Activated T-helper 9 cell treated with anti-CD3 and anti-CD28 coated beads, Interleukin-2, amount 50 U/mL, for 16 hours (primary cell): ENCODE measurements at places on chromosomes 16 and 17.

- DNase-seq = no peak
These were observed 31.7 kb upstream of the BRD7 start for GRCh38 chr16:50400312-50400966.

DNA sequence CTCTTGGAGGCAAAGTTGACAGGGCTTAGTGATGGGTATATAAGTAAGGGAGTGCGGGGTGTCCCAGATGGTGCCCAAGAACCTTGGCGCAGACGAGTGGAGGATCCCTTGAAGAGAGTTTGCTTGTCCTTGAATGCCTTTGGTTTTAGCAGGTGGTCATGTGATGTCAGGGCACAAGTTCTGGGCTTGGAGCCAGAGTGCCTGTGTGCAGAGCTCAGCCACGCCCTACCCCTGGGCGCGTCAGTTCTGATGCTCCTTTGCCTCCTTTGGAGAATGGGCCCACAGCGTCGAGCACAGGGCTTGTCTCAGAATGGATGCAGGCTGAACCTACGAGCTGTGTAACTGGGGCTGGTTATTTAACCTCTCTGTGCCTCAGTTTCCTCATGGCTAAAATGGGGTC is 412.2 kb upstream of the EEF2KMT start:
- no peak for DNase-seq

- no peak for DNase-seq
These were observed 2.8 kb downstream of the EMP2 start for GRCh38 chr16:10577305-10578202.

DNA sequence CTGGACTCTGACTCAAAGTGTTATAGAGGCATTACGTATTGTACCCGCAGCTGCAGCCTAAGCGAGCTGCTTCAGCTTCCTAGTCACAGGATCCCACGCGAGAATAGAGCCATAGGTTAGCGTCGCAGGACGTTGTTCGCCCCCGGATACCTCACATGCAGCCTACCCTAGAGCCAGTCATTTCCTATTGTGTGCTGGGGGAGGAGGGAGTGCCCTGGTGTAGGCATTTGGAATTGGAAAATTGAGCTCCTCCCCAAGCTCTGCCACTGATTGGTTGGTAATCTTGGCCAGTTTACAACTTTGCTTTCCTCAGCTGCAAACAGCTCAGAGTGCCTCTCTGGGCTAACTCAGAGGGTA is 530 bp downstream of the NAA60 start:
- no peak for DNase-seq

DNA sequence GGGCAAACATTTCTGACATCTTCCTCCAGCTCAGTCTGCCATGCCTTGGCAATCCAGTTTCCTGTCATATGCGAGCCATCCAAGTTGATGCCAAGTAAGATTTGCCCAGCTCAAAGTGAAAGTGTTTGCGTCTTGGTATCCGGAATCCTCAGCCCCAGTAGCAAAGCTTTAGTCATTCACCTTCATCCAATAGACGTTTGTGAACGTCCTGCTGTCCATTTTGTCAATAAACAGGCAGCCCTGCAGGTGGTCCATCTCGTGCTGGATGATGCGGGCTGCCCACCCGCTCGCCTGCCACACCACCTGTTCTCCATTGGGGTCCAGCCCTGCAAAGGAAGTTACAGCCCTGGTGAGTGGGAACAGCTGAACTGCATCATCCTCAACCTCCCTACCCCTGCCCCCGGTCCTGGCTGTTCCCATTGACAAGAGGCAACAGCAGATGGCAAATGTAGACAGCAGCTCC is 1.5 kb downstream of the PDF start:
- no peak for DNase-seq

GRCh38 chr17:18368946-18369345 is 5.6 kb upstream of the SHMT1 start:
- no peak for DNase-seq

- DNase-seq = no peak
These were observed 791.3 kb upstream of the SOX9 start for GRCh38 chr17:71329310-71330098.

GRCh38 chr16:89193576-89194293 is 6.6 kb downstream of the SLC22A31 start:
- DNase-seq = no peak

DNA sequence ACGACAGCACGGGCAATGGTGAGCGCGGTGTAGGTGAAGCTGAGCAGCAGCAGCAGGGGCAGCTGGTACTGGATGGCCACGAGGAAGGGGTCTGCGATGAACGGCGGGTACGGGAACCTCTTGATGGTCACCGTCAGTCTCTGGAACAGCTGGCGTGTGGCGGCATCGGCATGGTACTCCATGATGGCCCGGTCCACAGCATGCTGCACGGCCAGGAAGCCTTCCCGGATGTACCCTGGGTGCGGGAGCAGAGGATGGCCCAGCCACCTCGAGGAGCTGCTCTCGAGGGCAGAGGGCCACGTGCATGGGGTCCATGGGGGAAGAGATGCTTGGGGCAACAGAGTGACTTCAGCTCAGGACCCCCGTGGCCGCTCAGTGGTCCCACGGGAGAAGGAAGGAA is 20.9 kb downstream of the ABCA3 start:
- DNase-seq = no peak

- DNase-seq = no peak
These were observed 267.5 kb downstream of the SEC14L1 start for GRCh38 chr17:77408284-77408683.

- no peak for DNase-seq
These were observed 108.9 kb upstream of the IRX5 start for GRCh38 chr16:54821731-54822130.

DNA sequence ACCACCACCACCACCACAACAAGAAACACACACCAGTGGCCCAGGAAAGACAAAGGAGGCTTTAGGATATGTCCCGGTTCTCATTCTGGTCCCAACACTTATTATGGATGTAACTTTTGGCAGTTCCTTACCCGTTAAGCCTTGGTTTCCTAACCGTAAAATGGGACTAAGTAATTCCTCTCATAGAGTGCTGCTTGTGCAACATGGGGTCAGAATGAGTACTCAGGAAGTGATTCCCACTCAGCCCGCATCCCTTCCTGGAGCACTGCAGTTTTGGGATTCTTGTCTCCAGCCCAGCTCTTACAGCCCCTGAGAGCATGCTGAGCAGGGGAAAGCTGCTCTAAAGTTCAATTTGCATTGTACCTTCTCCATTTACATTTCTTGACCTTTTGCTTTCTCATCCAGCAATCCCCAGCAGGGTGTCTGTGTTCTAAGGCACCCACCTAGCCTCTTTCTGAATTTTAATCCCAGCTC is 262.6 kb downstream of the PRKCA start:
- DNase-seq = no peak

GRCh38 chr17:19312406-19312805 is 50.1 kb downstream of the B9D1 start:
- DNase-seq = no peak

DNA sequence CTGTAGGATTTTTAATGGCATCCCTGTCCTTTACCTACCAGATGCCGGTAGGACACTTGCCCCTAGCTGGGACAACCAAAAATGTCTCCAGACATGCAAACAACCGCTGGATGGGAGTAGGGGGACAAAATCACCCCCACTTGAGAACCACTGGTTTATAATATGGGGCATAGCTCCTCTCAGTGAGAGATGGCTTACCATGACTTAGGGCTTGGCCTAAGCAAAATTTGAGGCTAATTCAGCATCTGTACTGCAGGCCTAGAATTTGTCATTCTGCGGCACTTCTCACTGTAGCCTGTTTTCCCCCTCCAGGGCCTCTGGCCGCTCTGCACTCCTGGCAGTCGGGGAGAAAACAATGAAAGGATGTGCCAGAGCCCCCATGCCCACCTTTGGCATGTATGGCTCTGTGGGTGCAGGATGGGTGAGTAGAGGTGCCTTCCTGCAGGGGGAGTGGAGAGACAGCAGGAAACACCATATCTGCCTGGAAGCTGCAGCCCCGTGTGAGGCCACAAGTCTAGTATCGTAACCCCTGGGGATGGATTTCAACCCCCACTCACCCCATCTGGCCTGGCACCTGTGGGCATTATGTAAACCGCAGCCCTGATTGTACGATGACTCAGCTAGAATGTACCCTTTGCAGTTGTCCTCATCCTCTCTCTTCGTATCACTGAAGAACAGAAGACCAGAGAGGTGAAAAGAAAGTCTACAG is 268.1 kb downstream of the SOX9 start:
- DNase-seq = no peak

GRCh38 chr17:54967621-54968261 is 713 bp downstream of the COX11 start:
- peak; percentile 32 for DNase-seq

- DNase-seq = no peak
These were observed 26.3 kb downstream of the SEC14L5 start for GRCh38 chr16:4984174-4984990.

DNA sequence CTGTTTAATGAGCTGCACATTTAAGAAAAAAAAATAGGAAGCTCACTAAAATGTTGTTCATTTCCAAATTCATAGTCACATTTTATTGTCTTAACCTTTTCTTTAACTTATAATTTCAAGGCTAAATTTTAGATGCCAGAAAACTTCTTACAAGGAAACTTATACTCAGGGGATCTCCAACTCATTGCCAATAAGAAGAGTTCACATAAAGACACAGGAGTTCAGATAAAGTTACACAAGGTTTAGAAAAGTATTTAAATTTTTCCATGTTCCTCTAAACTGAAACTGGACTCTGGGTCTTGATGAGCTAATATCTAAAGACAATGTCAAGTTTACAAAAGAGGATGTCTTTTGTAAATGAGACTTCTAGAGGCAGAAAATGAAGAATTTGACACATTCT is 190.7 kb upstream of the KCNJ16 start:
- no peak for DNase-seq

DNA sequence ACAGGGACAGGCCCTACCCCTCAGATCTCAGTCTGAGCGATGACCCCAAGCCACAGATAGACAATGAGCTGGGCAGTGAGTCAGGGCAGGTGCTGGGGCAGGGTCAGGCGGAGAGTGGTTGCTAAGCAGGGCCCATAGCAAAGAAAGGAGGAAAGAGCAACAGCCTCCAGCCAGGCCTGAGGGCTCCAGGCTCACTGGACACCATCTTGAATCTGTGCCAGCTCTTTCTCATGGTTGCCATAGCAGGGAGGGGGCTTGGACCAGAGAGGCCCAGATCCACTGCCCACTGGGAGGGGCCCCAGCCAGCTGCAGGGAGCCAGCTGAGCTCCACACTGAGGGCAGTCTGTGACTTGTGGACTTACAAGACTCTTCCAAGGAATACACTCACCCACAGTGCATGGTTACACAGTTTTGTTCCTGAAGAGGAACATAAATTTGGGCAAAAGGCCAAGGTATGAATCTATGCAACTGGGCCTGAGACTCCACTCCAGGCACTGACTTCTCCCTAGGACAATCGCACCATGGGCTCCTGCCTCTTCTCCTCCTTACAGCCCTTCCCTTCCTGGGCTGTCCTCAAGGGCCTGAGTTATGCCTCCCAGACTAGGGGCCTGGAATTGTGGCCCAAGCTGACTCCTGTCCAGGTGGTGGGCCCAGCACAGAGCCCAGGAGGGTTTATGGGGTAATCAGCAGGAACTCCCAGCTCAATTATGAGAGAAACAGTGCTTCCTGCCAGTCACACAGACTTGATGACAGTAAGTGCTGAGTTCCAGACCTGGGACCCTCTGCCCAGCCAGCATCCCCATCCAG is 59.9 kb downstream of the BEAN1 start:
- no peak for DNase-seq

GRCh38 chr16:4372001-4372577 is 441 bp downstream of the VASN start:
- DNase-seq = no peak

- DNase-seq = peak; percentile 50
These were observed 775 bp upstream of the PAGR1 start for GRCh38 chr16:29815032-29815721.

- no peak for DNase-seq
These were observed 69.9 kb upstream of the MSI2 start for GRCh38 chr17:57186226-57187019.

GRCh38 chr16:67151431-67152097 is 766 bp upstream of the B3GNT9 start:
- no peak for DNase-seq

DNA sequence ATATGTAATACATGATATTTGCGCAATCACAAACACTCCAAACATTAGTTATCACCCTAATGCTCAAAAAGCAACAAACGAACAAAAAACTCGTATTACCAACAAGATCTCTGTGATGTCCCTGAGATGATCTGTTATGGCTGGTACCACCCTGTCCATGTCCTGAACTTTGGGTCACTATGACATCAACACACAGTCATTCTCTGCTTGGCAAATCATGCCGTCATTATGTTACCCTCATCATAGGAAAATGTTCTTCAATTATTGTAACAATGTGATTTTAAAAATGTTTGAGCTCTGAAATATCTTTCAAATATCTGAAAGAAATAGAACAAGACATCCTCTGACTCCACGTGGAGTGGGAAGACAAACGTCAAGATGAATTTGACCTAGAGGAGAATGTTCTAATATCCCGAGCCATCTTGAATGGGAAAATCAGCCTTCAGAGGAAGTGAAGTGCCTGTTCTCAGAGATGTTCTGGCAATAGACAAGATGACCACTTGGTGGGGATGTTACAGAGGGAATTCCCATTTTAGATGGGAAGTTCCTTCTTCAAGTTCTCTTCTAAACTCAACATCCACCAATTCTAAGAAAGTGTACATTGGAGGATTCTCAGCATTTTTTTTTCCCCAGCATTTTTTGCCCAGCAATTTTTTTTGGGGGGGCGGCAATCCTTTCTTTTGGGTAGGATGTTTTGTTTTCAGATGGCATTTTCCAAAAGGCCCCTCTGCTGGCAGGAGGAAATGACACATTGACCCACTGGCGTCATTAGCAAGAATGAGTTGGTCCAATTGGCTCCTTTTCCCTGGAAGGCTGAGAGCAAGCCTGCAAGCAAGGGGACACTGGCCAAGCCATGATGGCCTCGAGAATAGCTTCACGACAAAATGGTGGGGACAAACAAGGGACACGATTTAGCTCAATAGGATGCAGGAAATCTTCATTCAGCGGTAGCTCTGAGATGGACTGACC is 3.7 kb upstream of the HSD17B2 start:
- no peak for DNase-seq

- DNase-seq = no peak
These were observed 9.0 kb downstream of the IRX5 start for GRCh38 chr16:54939510-54940278.

DNA sequence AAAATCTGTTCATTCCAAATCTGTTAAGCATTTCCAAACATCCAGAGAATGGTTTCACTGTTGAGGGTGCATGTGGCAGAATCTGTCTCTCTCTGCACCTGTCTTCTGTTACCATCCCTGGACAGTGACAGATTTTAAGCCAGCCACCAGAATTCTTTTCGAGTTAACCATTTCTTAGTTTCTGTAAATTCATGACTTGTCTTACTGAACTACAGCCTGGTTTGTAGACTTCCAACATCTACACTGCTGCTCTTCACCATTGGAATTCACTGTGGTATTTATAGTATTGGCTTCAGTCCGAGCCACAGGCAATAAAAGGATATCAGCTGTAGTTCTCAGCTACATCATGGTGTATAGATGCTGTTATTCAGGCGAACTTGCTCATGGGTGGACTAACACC is 47.6 kb downstream of the GOSR1 start:
- DNase-seq = no peak

DNA sequence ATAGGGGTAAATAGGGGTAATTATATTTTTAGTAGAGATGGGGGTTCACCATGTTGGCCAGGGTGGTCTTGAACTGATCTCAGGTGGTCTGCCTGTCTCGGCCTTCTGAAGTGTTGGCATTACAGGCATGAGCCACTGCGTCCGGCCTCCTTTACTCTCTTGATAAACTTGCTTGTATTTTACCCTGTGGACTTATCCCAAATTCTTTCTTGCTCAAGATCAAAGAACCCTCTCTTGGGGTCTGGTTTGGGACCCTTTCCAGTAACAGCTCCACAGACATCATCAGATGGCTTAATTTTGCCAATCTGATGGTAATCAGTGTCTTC is 5.6 kb upstream of the C1QTNF1 start:
- DNase-seq = no peak

- DNase-seq = no peak
These were observed 21.6 kb downstream of the ITPRIPL2 start for GRCh38 chr16:19135201-19135842.
